ENCODE measurements at places on chromosomes 13 and 19.

GRCh38 chr13:30222254-30222653, 85.1 kb downstream of the KATNAL1 start:
- no peak for DNase-seq

DNA sequence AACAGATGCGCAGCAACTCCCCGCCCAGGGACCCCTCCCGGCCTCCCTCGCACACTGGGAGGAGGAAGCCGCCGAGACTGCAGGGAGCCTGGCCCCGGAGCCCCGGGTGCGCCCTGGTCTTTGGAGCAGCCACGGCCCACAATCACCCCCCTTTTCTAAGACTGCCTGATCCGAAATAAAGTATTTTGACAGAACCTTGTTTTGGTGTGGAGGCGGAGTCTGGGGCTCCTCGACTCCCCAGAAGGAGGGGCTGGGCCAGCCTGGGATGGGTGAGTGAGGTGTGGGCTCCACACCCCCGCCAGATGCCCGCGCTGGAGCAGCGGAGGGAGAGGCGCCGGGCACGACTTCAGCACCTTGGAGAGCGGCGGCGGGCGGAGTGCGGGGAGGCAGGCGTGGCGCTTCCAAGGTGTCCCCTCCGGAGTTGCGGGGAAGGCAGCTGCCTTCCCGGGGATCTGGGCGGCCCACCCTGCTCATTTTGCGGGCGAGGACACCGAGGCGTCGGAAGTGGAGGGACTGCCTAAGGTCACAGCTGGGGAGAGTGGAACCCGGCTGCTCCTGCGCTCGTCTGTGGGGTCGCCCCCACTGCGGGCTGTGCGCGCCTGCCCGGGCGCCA, 9.4 kb downstream of the SIRT6 start:
- peak; percentile 57 for DNase-seq

GRCh38 chr13:48656608-48657007, 2.9 kb downstream of the CYSLTR2 start:
- no peak for DNase-seq

DNA sequence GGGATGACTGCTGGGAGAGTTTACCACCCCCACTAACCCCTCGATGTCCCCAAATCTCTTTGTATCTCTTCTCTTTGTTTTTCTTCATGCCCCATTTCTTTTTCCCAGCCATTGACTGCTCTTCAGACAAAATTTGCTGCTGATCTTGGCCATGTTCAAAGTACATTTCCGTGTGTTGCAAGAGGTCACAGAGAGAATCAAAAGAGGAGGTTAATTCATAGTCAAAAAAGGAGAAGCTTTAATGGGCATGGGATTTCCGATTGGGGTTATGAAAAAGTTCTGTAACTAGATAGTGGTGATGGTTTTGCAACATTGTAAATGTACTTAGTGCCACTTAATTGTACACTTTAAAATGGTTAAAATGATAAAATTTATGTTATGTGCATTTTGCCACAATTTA, 121.1 kb downstream of the FLT1 start:
- no peak for DNase-seq

DNA sequence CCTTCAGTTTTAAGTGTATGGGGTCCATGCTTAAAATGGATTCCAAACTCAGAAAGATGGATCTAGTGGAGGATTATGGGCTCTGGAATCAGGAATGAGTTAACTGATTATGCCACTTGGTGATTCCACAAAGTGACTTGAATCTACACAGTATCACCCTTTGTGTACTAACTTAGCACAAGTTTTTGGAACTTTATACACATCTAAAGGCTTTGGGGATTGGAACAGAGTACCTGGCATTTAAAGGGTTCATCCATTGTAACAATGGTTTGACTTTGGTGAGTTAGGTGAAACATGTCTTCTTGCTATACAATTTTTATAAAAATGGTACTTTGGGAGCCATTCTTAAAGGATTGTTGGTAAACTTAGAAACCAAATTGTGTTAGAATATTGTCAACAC, 1.1 kb downstream of the RPL21 start:
- DNase-seq: no peak

GRCh38 chr13:43428545-43429296, 358.1 kb downstream of the ENOX1 start:
- no peak for DNase-seq
